Thymus (tissue), 14 donors: ENCODE measurements at places on chromosomes 11 and 22.

DNA sequence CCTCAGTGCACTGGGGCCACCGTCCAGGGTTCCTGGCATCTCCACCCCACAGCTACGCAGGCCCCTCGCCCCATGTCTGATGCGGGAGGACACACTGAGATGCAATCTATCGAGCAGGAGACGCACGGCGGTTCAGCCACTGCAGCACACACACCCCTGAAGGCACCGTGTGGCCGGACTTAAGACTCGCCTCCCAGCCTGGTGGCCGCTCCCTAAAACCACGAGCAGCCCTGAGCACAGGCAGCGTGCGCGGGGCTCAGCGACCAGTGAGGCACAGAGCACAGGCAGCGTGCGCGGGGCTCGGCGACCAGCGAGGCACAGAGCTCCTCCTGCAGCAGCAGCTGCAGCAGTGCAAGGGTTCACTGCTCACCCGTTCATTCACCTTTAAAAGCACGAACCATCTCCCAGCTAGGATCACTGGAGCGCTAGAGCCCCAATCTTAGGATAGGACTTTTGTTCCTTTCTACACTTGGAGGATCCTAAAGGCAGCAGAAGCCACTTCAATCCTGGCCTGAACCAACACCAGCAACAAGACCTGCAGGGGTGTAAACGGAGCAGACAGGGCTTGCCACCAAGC is 31.4 kb downstream of the TOLLIP start:
- DNase-seq: no peak

DNA sequence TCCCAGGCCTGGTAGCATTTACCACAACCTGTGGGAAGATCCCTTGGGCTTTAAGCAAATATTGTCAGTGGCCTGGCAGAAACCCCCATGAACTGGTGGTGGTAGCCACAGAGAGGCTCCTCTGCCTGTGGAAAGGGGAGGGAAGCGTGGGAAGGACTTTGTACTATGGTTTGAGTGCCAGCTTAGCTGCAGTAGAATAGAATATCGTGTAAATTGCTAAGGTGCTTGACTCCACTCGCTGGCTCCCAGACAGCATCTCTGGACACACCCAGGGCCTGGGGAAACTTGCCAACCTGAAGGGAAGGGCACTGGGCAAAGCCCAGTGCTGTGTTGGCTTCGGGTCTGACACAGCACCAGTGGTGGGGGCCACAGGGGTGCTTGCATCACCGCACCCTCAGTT is 52.6 kb downstream of the XRRA1 start:
- no peak for DNase-seq

- DNase-seq: no peak
Measured at GRCh38 chr11:75632962-75633361, 35.9 kb downstream of the MAP6 start.

DNA sequence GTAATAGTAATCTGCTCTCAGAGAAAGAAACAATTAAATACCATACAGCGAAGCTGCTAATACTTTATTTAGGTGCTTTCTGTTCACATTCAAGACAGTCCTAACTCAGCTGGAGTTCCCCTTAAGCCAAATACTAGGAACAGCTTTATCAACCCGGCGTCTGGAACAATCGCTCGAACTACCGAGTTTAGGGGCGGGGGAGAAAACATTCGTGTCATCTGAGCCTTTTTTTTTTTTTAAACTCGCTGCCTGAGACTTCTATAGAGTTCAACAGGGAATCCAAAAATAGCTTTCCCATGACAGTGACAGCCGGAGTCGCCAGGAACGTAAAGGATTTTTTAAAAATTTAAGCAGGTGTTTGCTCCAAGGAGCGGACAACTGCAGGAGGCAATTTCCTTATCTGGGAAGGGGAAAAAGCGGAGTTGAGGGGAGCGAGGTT is 852 bp downstream of the TRAF6 start:
- DNase-seq: peak; percentile 38

GRCh38 chr11:109112261-109112660 is 309.7 kb upstream of the C11orf87 start:
- no peak for DNase-seq

GRCh38 chr11:19785265-19785664 is 72.6 kb downstream of the NAV2 start:
- no peak for DNase-seq

- DNase-seq: no peak
Measured at GRCh38 chr11:117187799-117188481, 9.4 kb downstream of the SIDT2 start.
